Memory B cell (primary cell): ENCODE measurements at places on chromosomes 1 and 21.
A peak's percentile ranks its signal among the peaks of the same experiment; 100 is the strongest.

DNA sequence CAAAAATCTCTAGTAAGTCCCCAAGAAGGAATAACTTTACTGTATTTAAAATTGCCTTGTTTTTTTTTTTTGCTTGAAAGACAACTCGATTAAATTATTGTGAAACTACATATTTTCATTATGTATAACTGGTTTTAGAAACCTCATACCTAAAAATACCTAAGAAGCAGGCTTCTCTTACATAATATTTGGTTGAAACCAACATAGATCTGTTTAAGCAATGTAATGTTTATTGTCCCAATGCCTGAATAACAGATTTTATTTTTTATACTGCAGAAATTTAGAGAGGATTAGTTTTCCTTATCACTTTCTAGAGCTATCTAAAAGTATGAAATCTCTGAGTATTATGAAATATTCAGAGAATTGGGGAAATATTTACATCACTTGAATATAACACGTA lies 78.5 kb upstream of the CHRM3 start:
- DNase-seq = no peak

GRCh38 chr1:26861286-26861701 lies 1.7 kb upstream of the SFN start:
- no peak for DNase-seq

DNA sequence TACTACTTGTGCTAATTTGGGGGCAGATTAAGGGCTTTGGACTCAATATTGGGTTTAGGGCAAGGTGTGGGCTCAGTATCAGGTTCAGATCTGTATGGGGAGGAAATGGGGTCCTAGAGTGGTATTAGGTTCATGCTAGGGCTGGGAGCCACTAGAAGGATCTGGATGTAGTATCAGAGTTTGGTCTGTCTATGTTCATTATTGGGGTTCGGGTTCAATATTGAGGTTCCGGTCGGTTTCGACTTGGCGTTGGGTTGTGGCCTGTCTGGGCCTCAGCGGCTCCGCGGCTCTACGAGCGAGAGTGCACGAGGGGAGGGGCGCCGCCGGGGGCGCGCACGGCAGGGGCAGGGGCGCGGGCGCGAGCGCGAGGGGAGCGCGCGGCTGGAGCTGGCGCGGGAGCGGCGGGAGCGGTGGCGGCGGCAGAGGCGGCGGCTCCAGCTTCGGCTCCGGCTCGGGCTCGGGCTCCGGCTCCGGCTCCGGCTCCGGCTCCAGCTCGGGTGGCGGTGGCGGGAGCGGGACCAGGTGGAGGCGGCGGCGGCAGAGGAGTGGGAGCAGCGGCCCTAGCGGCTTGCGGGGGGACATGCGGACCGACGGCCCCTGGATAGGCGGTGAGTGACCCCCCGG lies at the start of gene PTPRF:
TSS of gene PTPRF (plus strand) at position 401 of the 624 bp plus-strand sequence. CDS start 14,193 bp downstream, outside the sequence.
- DNase-seq = peak; percentile 46

GRCh38 chr1:27886353-27886679 lies 14.0 kb downstream of the THEMIS2 start:
- DNase-seq = no peak

- DNase-seq = no peak
Measured at GRCh38 chr1:84701376-84701775, 11.1 kb upstream of the SSX2IP start.

DNA sequence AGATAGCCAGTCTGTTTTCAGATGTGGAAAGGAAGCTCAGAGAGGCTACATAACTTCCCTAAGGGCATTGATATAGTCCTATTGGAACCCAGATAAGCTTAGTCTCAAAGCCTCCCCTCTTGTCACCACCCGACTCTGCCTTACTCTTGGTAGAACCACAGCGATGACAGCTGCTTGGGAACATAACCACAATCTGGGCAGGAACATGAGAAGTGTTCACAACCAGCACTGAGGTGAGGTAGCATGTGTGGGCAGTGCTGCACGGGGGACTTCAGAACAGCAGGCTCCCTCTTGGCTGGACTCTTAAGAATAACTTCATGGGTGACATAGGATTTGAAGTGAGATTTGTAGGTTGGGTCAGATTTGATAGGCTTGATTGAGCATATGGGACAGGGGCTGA lies 9.3 kb upstream of the S100A10 start:
- DNase-seq = no peak

DNA sequence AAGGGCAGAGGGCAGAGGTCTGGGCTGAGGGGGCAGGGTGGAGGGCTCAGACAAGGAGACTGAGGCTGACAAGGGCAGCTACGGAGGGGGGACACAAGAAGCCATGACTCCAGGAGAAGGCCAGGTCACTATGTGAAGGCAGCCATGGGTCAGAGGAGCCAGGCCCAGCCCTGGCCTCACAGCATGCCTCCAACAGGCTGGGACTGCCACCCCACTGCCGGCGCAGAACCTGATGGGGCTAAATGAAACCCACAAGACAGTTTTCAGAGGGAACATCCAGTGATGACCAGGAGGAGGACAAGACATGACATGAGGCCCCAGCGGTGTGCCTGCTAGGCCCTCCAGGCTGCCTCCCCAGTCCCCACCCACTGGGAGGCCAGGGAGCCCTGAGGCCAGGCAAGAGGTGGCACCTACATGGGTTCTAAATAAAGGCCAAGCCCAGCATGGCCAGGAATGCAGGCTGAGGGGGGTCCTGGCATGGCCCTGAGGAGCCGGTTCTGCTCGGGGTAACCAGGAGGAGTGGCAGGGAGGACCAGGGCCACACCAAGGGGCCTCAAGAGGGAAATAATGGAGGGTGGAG lies 27.3 kb upstream of the LSS start:
- DNase-seq = no peak

DNA sequence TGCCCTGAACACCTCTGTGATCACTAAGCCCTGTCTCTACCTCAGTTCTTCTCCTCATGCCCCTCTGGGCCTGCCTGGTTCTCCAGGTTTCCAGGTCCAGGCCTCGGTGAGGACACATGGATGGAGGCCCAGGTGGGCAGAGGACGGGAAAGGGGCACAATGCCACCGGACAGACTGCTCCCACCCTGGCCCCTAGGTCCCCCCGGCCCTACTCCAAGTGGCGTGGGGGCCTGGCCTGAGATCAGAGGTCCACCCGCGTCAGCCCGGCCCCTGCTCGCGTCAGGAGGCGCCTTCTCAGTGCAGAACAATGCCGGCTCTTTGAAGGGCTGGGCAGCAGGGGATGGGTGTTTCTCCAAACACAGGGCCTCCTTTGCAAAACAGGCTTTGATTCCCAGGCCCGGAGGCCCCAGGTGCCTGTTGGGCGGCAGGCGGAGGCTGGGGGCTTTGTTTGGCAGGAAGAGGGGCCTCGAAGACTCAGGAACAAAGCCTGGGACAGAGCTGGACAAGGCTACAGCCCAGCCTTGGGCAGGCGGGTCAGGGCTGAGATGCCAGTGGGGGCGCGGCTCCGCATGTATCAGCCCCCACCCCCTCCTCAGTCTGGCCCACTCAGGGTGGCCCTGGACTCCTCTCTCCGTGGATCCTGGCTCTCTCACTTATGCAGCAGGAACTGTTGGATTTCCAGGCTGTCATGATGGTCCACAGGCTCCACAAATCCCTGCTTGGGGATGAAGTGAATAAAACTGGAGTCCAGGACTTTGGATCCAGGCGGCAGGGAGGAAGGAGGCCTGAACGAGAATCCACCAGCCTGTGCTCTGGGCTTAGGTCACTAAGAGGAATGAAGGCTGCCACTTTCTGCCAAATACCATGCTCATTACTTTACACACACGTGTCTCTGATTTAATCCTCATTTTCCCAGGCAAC lies 77.4 kb upstream of the SLC2A1 start:
- DNase-seq = no peak

- DNase-seq = no peak
Measured at GRCh38 chr1:81113688-81114087, 687.0 kb upstream of the ADGRL2 start.

DNA sequence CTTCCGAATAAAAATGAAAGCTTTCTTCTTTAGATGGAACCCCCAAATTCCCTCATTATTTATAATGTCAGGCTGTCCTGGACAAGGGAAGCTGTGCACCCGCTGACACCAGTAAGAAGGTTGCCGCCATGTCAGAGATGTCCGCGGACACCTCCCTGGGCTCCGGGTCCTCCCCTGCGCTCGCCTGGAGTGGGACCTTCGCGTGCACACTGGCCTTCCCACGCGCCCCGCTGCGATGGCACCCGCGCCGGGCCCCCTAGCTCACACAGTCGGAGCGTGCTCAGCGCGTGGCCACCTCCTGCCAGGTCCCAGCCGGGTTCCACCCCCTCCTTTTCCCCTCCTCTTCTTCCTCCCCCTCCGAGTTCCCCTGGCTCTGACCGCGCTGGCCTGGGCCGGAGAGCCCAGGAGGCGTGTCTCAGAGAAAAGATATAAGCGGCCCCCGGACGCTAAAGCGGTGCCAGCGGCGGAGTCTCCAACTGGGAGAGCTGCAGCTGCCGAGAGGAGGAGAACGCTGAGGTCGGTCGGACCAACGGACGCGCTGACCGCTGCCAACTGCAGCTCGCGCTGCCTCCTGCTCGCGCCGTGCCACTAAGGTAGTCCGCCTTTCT lies at the start of gene G0S2:
TSS of gene G0S2 (plus strand) at position 456 of the 608 bp plus-strand sequence. CDS start 273 bp downstream, outside the sequence.
- DNase-seq = no peak

DNA sequence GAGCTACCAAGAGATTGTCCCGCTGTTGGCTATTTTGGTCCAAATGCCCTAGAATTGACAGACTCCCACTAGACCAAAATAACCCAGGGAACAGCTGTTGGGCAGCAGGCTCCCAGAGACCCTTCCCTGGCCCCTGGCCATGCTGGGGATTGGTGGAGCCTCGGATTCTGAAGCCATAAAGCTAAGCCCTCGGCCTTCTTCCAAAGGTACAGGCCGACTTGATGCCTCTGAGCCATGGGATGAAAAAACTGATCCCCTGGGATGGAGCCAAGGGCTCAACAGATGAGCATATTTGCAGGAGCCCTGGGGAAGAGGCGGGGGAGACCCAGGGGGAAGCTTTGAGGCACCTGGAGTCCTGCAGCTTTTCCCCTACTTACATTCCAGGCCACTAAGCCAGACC lies 1.0 kb upstream of the LRRC38 start:
- no peak for DNase-seq

DNA sequence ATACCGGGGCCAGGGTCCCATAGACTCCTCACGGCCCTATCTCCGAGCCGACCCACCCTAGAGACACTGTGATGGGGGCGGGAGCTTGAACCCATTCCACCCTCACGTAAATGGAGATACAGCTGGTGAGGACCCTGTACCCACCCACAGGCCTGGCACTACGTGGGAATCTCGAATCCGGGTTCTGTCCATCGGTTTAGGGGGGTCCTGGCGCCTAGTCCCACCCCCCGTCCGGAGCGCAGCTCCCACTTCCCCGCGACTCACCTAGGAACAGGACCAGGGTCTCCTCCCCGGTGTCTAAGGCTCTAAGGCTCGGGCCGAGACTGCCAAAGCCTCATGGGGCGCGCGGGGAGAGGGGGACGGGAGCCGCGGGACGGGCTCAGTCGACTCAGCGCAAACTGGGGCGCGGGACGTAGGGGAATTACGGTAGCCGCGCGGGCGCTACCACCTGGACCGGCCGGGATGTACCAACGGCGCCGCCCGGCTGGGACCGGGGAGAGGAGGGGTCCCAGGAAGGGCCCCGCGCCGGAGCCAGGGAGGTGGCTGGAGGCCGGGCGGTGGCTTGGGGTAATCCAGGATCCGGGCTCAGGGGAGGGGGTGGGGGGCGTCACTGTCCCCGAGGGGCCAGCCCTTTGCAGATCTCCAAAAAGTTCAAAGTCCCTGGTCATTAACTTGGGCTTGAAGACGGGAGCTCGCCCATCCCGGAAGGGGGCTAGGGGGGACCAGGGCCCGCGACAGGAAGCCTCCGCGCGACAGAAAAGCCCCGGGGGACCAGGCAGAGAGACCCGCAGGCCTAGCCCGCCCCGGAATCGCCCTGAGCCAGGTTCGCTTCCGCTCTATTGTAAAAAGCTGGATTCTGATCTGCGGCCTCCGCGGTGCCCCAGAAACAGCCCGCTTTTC lies 1.0 kb downstream of the PLEKHG5 start:
- peak; percentile 51 for DNase-seq

DNA sequence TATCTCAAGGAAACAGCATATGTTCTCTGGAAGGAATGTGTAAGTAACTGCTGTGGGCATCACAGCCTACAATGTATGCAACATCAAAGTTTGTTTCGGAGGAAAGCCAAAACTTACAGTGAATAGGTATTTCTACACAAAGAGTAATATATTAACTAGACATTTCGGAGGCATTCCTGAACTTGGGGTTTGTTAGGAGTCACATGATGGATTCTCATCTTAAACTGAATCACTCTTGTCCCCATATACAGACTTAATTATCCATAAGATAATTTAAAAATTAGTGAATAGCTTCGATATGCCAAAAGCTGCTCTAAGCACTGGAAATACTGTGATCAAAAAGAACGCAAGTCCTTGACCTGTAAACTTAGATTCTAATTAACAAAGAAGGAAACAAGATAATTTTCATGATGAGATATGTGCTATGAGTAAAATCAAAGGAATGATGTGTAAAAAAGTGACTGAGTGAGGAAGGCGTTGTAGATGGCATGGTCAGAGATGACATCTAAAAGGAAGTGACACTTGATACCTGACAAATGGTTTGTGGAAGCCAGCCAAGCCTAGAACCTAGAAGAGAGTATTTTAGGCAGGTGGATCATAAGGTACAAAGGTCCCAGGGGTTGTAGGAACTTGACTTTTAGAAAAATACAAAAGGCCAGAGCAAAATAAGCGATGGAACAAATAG lies 273.1 kb downstream of the MRPL39 start:
- no peak for DNase-seq

- DNase-seq = no peak
Measured at GRCh38 chr1:71755441-71755840, 526.9 kb downstream of the NEGR1 start.

DNA sequence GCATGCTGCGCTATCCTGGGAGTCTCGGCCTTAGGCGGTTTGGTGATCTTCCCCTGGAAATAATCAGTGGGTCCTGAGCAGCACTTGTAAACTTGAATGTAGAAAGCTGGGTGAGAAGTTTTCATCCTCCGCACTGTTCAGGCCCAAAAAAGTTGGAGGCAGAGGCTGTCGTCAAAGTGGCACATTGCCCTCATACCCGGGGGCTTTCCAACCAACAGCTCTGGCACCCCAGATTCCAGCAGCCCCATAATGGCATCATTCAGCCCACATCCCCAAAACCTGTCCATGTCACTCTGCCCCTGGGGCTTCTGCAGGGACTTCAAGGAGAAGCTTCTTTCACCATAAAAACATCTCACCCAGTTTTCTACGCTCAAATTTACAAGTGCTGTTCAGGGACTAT lies 59.3 kb downstream of the TOR1AIP2 start:
- no peak for DNase-seq

- no peak for DNase-seq
Measured at GRCh38 chr21:35512346-35512745, 463.2 kb upstream of the RUNX1 start.

GRCh38 chr21:34803782-34804370 lies 135.1 kb downstream of the CLIC6 start:
- no peak for DNase-seq

DNA sequence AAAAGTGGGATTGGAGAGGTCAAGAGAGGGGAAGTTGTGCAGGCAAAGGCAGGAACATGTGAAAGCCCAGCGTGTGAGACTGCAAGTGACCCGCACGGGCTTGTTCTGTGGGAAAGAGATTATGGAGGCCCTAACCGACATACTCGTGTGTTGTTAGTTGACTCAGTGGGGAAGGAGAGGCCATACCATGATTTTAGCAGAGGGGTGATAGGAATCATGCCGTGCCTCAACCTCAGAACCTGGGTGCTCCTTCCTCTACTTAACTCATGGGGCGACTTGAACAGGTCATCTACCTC lies 19.3 kb downstream of the PGLYRP3 start:
- no peak for DNase-seq
